ENCODE measurements at places on chromosomes 3 and 15.

- no peak for DNase-seq
Measured at GRCh38 chr3:107740992-107741896, 218.5 kb downstream of the BBX start.

- DNase-seq = no peak
Measured at GRCh38 chr3:124032311-124032880, 40.5 kb upstream of the ROPN1 start.

- DNase-seq = no peak
Measured at GRCh38 chr15:56868170-56868569, 50.3 kb upstream of the TCF12 start.

- no peak for DNase-seq
Measured at GRCh38 chr3:123523023-123523412, 61.8 kb downstream of the HACD2 start.

- DNase-seq = no peak
Measured at GRCh38 chr15:56992725-56993124, 74.3 kb downstream of the TCF12 start.

DNA sequence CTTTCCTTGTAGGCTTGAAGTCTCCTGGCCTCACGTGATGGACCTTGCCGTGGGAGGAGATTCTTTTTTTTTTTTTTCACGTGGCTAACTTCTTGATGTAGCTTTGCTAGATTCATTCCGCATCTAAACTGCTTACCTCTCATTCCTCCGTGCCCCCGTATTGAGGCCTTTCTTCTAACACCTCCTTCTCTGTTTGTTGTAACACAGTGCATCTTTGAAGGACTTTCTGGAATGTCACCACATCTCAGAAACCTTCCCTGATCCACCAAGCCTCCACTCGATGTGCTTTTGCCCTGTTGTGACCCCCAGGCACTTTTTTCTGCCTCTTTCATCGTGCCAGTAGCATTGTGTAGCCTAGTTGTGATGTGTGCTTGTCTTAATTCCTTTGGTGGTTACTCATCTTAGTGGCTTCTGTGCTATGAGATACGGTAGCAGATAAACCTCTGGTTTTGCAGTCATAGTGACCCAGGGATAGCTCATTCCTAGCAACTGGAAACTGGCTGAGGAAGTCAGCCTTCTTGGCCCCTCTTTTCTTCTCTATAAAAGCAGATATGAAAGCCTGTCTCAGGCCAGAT is 1.6 kb upstream of the BNC1 start:
- DNase-seq = peak; percentile 82

DNA sequence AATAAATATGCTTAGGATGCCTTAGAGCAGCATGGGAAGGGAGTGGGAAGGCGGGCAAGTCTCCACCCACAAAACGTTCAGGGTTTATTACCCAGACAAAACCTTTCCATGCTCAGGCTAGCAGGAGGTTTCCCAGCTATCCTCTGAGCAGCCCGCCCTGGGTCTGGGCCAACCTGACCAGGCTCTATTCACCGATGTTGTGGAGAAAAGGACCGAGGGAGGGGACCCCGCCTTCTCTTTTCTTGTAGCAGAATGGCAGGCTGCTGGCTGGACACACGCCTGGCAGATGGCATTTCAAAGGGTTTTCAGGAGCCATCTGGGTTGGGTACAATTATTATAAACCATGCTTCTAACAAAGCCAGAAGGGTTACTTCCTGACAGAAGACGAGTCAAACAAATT is 540.9 kb downstream of the MAGI1 start:
- DNase-seq = no peak

DNA sequence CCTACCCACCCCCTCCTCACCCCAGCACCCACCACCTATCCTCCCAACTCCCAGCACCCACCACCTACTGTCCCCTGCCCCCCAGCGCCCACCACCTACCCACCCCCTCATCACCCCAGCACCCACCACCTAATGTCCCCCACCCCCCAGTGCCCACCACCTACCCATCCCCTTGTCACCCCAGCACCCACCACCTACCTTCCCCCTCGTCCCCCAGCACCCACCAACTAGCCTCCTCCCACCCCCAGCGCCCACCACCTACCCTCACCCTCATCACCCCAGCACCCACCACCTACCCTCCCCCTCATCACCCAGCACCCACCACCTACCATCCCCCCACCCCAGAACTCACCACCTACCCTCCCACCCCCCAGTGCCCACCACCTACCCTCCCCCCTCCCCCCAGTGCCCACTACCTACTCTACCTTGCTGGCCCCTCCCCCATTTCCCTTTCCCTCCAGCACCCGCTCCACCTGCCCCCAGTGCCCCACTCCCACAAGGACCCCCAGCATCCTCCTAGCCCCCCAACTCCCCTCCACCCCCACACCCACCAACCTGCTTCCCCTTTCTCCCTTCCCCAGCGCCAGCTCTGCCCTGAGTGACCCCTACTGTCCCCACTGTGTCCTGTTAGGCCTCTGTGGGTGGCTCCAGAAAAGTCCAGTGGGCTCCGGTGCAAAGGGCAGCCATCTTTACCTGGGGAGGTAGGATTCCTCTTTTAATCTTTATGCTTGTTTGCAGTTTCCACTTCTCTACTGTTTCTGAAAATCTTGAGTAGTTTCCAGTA is 1.2 kb downstream of the UROC1 start:
- no peak for DNase-seq

DNA sequence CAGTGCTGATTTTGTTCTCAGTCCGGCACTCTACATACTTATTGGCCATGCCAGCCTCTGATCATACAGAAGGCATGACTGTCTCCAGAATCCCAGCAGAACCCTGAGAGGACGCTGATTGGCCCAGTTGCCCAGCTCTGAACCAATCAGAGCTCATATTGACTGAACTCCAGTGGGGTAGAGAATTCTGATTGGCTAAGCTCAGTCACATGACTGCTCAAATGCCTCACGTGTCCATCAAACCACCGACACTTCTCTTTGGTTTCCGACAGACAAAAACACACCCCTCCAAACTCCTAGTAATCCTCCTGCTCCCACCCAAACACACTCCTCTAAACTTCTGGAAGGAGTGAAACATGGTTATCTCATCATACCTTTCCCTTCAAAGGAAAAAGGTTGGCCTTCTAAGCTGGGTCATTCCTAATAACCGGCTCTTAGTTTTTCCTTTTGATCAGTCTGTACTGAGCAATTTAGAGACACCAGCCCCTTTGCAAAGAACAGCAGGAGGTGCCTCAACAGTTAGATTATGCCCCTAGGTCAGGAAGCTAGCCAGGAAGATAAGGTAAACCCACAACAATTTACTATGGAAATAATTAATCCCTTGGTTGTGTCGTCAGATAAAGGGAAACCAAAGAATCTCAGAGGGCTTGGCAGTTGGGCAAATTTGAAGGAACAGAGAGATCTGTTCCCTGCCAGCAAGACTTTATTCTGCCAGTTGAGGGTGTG is 187.8 kb downstream of the TLE3 start:
- DNase-seq = no peak

- DNase-seq = no peak
Measured at GRCh38 chr15:45842151-45842550, 207.3 kb downstream of the SQOR start.

- no peak for DNase-seq
Measured at GRCh38 chr3:128367761-128368160, 98.9 kb downstream of the DNAJB8 start.

DNA sequence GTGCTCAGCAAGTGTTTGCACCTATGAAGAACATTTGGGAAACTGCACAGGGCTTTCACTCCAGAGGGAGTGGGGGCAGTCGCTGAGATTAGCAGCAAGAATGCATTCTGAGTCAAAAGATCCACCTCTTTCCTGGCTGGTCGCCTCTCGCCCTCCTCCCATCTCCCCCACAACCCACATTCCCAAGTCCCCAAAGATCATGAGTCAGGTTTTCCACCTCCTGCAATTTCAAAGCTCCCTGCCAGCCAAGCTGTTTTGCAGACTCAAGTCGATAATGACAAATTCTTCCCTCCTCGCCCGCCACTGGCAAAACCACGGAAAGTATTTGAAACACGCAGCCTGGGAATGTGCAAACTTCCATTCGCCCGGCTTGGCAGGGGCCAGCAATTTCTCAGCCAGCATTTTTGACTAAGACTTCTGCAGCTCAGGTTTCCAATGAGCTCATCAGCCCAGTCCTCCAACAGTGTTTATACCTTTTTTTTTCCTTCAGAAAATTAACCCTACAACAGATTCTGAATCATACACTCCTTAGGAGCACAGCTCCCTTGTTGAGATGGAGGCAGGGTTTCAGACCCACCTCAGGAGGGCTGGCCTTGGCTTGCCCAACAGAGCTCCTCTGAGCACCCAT is 181.4 kb downstream of the SMAD6 start:
- DNase-seq = peak; percentile 99

- no peak for DNase-seq
Measured at GRCh38 chr3:53773611-53774368, 72.4 kb downstream of the CHDH start.

DNA sequence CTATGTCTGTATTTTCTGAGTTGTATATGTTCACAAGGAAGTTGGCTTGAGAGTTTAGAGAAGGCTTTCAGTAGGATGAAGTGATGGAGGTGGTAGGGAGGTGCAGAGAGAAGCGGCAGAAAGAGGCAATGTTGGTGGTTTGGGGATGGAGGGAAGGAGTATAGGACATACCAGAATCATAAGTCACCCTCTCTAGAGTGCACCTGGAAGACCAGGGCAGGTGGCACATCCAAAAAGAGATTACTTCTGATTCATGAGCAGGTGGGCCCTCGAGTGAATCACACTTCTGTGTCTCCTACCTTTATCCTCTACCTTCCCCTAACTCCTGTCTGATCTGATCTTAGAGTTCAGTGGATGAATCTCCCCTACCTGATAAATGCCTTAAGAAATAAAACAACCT is 41.8 kb upstream of the MRPL3 start:
- DNase-seq = no peak

GRCh38 chr3:53238051-53238850 is 17.6 kb downstream of the TKT start:
- peak; percentile 96 for DNase-seq

DNA sequence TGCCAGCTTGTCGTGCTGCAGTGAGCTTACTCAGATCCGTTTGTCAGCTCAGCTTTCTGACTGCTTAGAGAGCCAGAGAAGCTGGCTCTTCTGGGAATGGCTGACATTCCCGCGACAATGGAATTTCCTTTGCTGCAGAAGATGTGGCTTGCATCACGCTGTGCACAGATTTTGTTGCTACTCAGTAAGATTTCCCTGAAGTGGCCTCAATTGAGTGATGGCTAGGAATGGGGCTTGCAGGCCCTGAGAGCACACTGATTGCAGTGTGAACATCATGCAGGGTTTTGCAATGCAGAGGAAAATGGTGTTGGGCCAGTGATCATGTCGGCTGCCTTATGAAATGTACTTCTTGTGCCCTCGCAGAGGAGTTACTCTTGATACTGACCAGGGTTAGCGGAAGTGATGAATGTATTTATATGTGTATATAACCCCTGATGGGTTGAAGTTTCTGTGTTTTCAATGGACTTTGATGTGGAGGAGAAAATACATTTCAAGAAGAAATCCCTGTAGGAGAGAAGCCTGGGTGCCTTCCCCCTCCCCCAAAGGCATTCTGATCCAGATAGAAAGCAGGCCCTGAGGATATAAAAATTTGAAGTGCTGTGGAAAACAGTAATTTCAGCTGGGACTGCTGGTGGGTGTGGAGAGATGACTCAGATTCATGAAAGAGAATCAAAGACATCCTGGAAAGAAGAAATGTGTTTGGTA is 102.5 kb upstream of the PDZRN3 start:
- DNase-seq = no peak

DNA sequence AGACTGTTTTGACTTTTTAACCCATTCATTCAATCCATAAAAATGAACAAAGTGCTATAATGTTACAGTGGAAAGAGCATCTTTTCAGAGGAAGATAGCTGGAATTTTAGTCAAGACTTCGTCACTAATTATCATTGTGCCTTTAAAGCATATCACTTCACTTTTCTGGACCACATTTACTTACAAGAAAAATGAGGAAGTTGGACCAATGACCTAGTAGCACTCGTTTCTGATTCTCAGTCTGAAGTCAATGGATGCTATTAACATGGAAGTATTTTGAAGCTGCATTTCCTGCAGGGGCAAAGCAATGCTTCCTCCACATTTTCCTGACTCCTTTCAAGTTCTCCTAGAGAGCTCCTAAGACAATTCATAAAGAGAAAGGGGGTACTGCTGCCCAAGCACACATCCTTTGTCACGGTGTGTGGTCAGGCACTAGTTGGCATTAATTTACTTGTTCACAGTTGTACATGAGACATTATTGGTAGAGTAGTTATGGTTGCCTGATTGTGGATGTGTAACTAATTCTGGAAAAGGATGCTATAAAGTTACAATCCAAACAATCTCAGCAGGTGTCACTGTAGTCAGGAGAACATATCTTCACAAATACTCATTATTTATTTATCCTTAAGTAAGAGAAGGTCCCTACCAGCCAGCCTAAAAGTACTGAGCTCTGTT is 1049.1 kb downstream of the FHIT start:
- no peak for DNase-seq

DNA sequence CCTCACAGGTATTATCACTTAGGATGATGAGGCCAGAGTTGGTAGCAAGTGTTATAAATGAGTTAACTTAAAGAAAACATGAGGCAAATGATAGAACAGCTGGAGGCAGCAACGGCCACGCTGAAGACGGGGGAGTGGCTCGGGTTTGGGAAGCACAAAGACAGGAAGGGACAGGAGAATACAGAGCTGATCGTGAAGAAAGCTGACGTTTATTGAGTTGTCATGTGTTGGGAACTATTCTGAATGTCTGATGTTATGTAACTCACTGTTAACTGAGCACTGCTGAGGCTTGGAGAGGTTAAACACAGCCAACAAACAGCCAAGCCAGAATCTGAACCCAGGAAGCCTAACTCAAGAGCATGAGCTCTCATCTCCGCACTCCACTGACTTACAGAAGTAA is 42.3 kb downstream of the FGD5 start:
- no peak for DNase-seq

DNA sequence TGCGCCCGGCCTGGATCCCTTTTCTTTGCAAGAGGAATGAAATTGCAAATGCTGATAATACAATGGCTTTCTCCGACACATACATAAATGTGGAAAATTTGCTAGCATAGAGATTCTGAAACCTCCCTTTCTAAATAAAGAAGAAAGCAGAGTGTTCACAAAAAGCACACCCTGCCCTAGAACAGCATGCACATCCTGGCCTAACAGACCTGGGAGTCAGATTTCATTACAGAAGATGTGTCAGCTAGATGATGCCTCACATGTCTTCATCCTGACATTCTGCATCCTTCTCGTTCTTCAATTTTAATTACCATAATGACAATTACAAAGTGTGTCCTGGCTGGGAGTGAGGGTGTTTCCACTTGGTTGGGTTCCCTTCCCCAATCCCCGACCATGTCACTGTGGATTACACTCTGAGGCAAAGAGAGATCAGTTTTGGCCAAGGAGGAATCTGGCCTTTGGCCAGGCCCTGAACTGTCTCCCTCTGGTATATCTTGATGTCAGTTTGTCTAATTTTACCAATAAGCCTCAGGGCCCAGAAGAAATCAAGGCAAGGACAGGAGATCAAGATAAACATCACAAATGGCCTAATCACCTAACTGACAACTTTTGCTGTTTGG is 104.9 kb upstream of the SPATA12 start:
- no peak for DNase-seq

- no peak for DNase-seq
Measured at GRCh38 chr3:141465221-141465620, 21.6 kb upstream of the RASA2 start.
